ENCODE measurements at places on chromosomes 5 and 9. TPM values are rescaled to one million over a fixed set of nuclear protein-coding genes. Genes with fewer than 3 reads are reported as not detected.

The CXCL14 gene
- total RNA-seq: 11.5 TPM

The TEX48 gene
- not detected for total RNA-seq

DNA sequence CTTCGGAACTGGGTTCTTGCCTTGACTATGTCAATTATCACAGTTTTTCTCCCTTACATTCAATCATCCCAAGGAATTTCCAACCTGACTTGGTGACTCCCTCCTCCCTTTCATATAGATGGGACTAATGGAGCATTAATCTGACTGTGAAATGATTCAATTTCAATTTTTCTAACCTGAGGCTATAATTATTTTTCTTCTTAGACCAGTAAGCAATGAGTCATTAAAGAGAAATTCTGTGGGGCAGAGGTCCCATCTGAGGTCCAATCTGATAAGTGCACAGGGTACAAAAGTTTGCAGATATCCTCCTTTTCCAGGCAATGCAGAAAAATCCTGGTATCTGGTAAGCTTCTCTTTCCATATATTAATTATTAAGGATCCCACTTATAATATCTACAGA lies 18.9 kb downstream of the PDE4D start:
- H3K4me1 ChIP-seq: no peaks in the 10 kb centered on the region
- H3K27ac ChIP-seq: no peak overlapping the region
- H3K27me3 ChIP-seq: no peaks in the 10 kb centered on the region
- no peaks in the 10 kb centered on the region for H3K36me3 ChIP-seq
- no peak for DNase-seq

GRCh38 chr9:114382699-114383520 lies 4.9 kb downstream of the AKNA start:
- peaks cover 17% of the 10 kb centered on the region for H3K36me3 ChIP-seq
- no peak overlapping the region for H3K4me3 ChIP-seq
- DNase-seq: peak; percentile 48
- H3K27ac ChIP-seq: peak overlapping the region; percentile 86
- H3K4me1 ChIP-seq: peaks cover 23% of the 10 kb centered on the region
- no peaks in the 10 kb centered on the region for H3K27me3 ChIP-seq

GRCh38 chr9:13244181-13244580 lies 35.3 kb downstream of the MPDZ start:
- no peak overlapping the region for H3K27ac ChIP-seq
- no peaks in the 10 kb centered on the region for H3K4me1 ChIP-seq
- H3K27me3 ChIP-seq: no peaks in the 10 kb centered on the region

DNA sequence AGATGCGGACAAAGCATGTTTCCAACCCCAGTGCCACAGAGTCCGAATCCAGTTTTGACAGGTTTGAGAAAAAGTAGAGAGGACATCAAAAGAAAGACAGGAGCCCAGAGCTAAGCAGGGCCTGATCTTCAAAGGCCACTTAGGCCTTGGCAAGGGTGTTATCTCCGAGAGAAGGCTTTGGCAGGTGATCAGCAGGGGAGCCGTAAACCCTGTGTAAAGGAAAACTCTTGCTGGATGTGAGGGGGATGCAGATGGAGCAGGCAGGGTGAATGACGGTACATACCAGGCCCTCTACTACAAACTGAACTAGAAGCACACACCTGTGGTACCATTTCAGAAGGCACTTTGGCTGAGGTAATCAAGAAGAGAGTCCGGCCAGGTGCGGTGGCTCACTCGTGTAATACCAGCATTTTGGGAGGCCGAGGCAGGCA lies 1.4 kb upstream of the HNRNPH1 start:
- H3K27ac ChIP-seq: peak overlapping the region; percentile 100
- peaks cover 11% of the 10 kb centered on the region for H3K36me3 ChIP-seq
- H3K4me3 ChIP-seq: no peak overlapping the region

DNA sequence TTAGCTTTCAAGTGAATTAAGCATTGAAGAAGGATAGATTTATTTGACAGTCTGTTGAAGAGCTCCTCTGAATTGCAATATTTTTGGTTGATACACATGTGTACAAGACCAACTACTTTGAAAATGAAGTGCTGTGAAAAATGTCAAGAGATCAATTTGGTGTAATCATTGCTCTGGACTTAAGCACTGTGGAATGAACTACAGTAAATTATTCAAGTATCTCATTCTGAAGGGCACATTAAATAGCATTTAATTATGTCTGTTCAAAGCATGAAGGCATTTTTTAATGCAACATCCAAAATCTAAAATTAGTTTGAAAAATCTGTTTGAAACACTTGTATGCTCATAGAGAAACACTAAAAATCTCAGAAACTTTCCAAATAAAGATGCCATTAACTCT lies 107.5 kb downstream of the CDH18 start:
- no peaks in the 10 kb centered on the region for H3K27me3 ChIP-seq
- no peaks in the 10 kb centered on the region for H3K36me3 ChIP-seq
- H3K27ac ChIP-seq: no peak overlapping the region
- no peak overlapping the region for H3K4me3 ChIP-seq
- DNase-seq: no peak

- no peak overlapping the region for H3K4me3 ChIP-seq
- peaks cover 3% of the 10 kb centered on the region for H3K4me1 ChIP-seq
- DNase-seq: no peak
- no peaks in the 10 kb centered on the region for H3K36me3 ChIP-seq
- no peaks in the 10 kb centered on the region for H3K27me3 ChIP-seq
- no peak overlapping the region for H3K27ac ChIP-seq
Observed at GRCh38 chr5:111159845-111160244, 64.3 kb upstream of the CAMK4 start.

The PDCD1LG2 gene
- 0.64 TPM for total RNA-seq

The INIP gene
- 9.6 TPM for total RNA-seq

- no peaks in the 10 kb centered on the region for H3K36me3 ChIP-seq
- H3K4me3 ChIP-seq: no peak overlapping the region
- peaks cover 51% of the 10 kb centered on the region for H3K4me1 ChIP-seq
- DNase-seq: peak; percentile 43
- H3K27ac ChIP-seq: peak overlapping the region; percentile 85
Observed at GRCh38 chr9:38024036-38024681, 44.9 kb downstream of the SHB start.

The MINAR2 gene
- not detected for total RNA-seq

Measured in transverse colon (tissue), 4 donors.